ENCODE measurements at places on chromosomes 11 and 22. TPM values are rescaled to one million over a fixed set of nuclear protein-coding genes. Genes with fewer than 3 reads are reported as not detected.

DNA sequence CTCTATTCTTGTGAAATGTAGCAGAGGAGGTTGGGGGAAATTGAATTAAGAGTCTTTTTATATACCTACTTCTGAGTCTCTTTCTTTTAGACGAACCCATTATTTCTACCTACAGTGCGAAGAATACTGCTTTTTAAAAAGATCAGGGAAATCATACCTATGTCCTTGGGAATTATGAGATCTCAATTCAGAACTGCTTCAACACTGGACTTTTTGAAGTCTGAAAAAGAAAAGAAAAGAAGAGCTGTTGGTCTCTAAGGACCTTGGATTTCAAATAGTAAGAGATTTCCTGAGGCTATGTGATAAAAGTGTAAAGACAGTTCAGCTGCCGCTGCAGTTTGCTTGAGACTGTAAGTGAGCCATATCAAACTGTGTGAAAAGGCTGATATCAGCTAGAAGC lies 3.7 kb upstream of the OR5B21 start:
- DNase-seq = no peak

- peak; percentile 89 for DNase-seq
Measured at GRCh38 chr11:117535201-117535849, 207.7 kb downstream of the CEP164 start.

DNA sequence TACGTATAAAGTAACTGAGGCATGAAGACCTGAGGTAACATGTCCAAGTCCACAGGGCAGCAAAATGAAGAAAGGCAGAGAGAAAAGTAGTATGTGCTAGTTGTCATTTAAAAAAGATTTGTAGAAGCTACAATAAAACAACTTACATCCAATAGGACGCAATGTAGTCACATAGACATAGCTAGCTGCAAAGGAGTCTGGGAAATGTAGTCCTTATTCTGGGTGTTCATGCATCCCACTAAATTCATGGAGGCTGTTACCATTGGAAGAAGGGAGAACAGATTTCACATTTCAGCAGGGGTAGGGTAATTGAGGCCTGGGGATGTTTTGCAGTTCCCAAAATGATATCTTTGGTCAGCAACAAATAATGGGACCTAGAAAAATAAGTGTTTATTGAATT lies 571.4 kb downstream of the MIAT start:
- no peak for DNase-seq

Gene FAT3
- 1.4 TPM for total RNA-seq
